Iris pigment epithelial cell (primary cell): ENCODE measurements at places on chromosomes 6 and 20.

- DNase-seq: no peak
Observed at GRCh38 chr20:59933296-59933848, at the start of gene SYCP2. SYCP2 (minus strand) TSS chr20:59933637; CDS start chr20:59922413, 11,224 bp downstream.

- peak; percentile 31 for DNase-seq
Observed at GRCh38 chr20:52425253-52425652, 233.7 kb upstream of the ZFP64 start.

- no peak for DNase-seq
Observed at GRCh38 chr20:3712279-3712873, at the start of gene SIGLEC1. SIGLEC1 (minus strand) TSS chr20:3712600; CDS start chr20:3707128, 5,472 bp downstream.

DNA sequence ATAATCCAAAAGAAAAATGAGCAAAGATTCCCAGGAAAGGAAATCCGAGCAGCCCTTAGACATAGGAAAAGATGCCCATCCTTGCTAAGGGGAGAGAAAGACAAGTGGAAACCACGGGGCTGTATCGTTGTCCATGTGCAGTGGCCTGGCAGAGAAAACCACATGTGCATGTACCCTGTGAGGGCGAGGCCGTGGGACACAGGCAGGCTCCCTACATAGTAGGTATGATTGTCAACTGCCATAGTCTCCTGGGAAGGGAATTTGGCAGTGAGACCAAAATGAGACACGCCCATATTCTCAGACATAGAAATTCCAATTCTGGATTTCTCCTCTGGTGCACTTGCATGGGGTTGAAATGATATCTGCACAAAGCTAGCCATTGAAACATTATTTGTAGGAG is 169.7 kb upstream of the SALL4 start:
- no peak for DNase-seq

- DNase-seq: no peak
Observed at GRCh38 chr20:61963885-61964674, 101.6 kb downstream of the TAF4 start.

DNA sequence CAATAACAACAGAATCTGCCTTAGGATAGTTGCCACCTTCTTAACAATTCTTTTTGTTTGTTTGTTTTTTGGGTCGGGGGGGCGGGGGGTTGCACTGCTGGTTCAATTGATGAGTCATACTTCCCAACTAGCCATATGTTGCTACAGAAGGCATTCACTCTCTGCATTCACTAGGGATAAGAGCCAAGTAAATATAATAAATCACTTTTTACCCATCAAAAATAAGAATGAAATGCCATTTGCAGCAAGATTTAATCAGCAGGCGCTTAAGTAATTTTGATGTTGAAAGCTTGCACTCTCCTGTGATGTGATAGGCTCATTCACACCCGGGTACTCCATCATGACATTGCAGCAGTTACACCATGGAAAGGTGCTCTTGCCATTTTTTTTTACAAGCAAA is 209.8 kb downstream of the HIVEP2 start:
- DNase-seq: no peak

DNA sequence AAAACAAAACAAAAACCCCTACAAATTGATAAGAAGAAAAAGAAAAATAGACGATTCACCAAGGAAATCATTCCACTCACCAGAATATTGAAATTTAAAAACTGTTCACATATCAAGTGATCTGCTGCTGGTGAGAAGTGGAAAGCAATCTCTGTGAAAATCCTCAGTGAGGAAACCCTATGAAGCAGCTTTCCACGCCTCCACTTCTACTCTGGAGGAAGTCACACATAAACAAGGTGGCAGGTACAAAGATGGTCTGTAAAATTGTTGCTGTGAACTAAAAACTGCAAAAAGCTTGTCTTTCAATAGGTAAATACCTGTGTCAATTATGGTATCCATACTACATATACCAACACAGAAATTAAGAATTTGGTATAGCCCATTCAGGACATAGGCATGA is 18.5 kb downstream of the CD164 start:
- no peak for DNase-seq
